ENCODE measurements at places on chromosomes 12 and 14. TPM values are rescaled to one million over a fixed set of nuclear protein-coding genes. Genes with fewer than 3 reads are reported as not detected.

Gene CCDC177
- not detected for polyA plus RNA-seq

Gene CFAP251
- 2.1 TPM for polyA plus RNA-seq

GRCh38 chr14:32507029-32507984 is 178.2 kb downstream of the AKAP6 start:
- no peak for DNase-seq

- DNase-seq: no peak
Measured at GRCh38 chr14:92673601-92674150, 74.8 kb downstream of the LGMN start.

- DNase-seq: no peak
Measured at GRCh38 chr12:30622509-30622908, 73.2 kb downstream of the IPO8 start.

Gene DNAH10
- 0.47 TPM for polyA plus RNA-seq

DNA sequence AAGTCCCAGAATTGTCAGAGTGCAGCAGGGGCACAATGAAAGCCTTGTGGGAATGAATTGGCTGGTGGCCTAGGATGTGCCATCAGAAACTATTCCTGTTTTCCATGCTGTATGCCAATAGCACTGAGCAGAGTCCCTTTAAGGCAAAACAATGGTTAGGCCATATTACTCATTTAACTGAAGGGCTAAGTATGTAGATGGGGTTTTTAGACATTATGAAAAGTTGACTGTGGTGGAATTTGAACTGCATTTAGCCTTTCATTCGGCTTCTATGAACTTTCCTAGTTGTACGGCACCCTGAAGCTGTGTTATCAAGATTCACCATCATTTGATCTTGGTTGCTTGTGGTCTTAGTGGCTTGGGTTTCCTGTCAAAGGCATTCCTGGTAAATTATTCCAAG is 24.8 kb downstream of the IL26 start:
- DNase-seq: no peak

- DNase-seq: no peak
Measured at GRCh38 chr12:128918481-128919260, 65.4 kb downstream of the GLT1D1 start.

- DNase-seq: no peak
Measured at GRCh38 chr12:126558219-126558618, 1493.0 kb downstream of the AACS start.

DNA sequence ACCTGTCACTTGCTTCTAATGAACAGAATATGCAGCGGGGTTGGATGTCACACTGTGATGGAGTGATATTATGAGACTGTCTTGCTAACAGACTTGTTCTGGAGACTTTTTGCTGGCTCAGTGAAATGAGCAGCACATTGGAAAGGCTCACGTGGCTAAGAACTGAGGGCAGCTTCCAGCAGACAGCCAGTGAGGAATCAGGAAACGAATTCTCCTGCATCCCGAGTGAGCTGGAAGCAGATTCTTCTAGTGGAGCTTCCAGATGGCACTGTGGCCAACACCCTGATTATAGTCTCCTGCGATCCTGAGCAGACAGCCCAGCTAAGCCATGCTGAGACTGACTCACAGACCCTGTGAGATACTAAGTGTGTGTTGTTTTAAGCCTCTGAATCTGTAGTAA is 16.1 kb upstream of the TSPAN9 start:
- DNase-seq: no peak

DNA sequence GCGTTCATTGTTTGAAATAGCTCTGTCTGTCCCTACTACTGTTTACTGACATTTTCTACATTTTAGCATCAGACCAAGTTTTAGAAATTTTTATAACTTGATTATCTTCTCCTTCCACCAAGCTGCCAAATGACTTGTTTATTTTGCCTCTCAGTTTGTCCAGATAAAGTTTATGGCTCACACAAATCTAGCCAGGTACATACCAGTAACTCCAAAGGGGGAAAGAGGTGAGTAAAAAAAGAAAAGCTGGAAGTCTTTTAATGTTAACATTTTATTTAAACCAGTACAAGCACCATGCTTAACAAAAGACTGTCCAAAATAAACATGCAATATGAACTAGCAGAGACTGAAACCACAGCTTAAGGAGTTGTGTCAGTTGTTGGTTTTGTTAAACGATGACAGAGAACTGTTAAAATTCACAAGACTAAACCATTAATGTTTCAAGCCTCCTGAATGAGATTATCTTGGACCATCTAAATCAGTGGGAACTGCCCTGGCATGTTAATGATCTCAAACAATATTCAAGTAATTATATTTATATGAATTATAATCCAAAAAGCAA is 14.5 kb downstream of the GMFB start:
- no peak for DNase-seq

DNA sequence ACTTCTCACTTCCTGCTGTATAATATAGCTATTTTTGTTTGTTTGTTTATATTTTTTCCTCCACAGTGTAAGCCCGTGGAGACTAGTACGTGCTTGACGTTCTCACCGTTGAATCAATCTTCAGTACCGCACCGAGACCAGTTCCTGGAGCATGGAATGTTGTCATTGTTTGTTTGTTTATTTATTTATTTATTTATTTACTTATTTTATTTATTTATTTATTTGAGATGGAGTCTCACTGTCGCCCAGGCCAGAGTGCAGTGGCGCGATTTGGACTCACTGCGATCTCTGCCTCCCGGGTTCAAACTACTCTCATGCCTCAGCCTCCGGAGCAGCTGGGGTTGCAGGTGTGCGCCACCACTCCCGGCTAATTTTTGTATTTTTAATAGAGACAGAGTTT is 506.6 kb upstream of the TMEM132C start:
- no peak for DNase-seq

Gene STAT2
- 64.5 TPM for polyA plus RNA-seq
